Fibroblast of the aortic adventitia (primary cell): ENCODE measurements at places on chromosomes 3 and 15.
A peak's percentile ranks its signal among the peaks of the same experiment; 100 is the strongest.

GRCh38 chr3:23723930-23724329 lies 81.8 kb upstream of the UBE2E1 start:
- no peak for DNase-seq

GRCh38 chr3:193016437-193016901 lies 98.8 kb upstream of the MB21D2 start:
- peak; percentile 28 for DNase-seq

- DNase-seq = no peak
Observed at GRCh38 chr3:102802819-102803420, 368.1 kb downstream of the ZPLD1 start.

- DNase-seq = no peak
Observed at GRCh38 chr3:55742022-55742831, 255.1 kb upstream of the WNT5A start.

DNA sequence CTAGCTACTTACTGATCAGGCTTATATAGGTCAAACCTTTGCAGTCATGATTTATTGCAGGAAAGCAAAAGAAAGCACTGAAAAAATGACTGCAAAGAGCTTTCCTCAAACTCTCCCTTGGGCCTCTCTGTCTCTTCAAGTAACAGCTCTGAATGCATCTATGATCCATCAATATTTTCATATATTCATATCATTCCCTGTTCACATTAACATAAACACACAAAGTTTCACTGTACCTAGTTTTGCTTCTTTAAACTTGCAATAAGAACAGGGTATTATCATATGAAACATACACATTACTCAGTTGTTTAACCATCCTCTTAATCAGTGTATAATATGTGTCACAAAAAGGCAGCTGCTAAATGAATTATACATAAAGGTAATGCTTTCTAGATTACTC lies 107.9 kb upstream of the ARL6 start:
- no peak for DNase-seq

GRCh38 chr3:152021951-152022461 lies 148.6 kb downstream of the SUCNR1 start:
- DNase-seq = peak; percentile 37

DNA sequence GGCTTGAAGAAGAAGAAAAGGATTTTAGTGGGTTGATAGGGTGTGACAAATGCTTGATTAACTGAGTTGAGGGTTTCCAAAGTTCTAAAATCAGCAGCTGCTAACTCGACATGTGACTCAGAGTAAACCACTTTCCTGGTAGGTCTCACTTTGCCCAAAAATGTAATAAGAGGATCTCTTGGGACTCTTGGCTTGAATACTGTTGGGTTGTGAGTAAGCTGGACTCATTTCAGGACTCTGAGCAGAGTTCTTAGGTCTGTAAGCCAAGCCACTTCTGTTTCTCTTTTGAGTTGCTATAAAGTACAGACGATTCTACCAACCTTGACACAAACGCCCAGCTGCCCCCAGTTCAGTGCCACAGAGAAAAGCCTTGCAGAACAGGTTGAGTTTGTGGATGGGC lies 241.1 kb downstream of the ZNF621 start:
- peak; percentile 69 for DNase-seq

GRCh38 chr3:126501054-126501453 lies 16.5 kb downstream of the UROC1 start:
- no peak for DNase-seq

GRCh38 chr3:75951941-75952340 lies 166.6 kb upstream of the ZNF717 start:
- no peak for DNase-seq

- no peak for DNase-seq
Observed at GRCh38 chr3:68306571-68306970, 625.8 kb downstream of the TAFA4 start.

DNA sequence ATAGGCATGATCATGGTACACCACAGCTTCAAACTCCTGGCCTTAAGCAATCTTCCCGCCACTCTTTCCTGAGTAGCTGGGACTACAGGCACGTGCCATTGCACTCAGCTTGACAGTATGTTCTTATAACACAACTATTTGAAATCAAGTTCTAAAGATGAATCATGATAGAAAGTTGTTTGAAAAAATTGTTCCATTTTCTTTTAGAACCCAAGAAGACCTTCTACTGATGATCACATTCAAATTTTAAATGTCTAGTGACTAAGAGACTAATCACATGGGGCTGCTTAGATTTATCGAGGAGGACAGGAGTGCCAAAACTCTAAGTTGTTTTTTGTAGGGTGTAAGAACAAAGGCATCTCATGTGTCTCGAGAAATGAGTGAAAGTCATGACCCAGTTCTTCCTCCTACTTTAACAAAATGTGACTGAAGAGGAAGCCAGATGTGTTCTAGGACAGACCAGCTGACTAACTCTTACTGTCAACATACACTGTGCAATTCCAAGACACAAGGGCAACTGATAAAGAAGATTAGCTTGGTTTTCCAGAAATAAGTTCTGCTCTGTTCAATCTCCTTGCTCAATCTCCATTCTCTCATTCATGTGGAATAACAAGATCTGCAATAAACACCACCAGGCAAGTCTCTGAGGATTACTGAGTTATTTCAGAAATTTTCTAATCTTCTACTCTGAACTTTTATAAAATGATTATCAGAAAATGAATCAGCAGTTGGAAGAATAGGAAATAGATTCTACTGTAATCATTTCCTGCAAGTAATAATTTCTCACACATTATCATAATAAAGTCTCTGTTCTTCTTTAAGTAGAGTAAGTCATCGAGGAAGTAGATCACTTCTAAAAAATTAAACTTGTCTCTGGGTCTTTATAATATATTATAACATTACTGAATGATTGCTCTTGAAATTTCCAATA lies 122.6 kb upstream of the CCNL1 start:
- peak; percentile 100 for DNase-seq

DNA sequence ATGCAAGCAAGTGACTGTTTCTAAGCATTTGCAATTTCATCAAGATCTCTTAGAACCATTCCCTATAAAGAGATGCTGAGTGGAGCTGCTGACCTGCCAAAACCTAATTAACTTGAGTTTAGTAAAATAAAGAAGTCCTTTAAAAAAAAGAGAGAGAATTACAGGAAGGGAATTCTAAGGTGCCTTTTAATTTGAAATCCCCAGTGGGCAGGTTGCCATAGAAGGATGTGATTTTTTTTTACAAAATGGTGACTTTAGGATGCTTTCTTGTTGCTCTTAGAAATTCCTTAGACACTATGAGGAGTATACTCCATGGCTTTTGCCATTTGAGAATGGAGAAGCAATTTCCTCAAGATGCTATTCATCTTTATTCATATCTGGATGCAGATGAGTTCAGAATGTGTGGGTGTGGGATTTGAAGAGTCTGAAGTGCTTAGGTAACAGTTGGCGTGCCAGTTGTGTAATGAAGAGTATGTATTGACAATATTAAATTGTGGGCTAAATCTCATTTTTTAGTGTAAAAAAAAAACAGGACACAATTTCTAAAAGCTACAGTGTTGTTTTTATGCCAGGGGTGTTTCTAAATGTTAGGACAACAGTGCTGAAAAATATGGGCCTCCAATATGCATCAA lies 13.6 kb downstream of the LRRC3B start:
- DNase-seq = no peak

DNA sequence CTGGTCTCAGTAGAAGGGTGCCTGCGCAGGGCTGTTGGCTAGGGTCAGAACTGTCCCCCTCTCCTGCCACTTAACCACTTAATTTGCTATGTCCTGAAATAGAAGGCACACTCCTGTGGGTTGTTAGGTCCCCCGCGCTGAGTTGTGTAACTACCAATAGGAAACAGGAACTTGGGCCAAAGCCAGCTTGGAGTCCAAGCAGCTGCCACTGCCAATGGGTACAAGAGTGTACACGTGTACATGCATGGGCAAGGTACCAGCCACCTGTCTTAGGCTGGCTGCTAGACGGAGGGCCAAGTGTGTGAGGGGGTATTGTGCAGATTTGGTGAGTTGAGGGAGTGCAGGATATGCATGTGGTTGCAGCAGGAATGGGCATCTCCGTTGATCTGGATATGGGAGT lies 29.7 kb upstream of the POLG start:
- no peak for DNase-seq

DNA sequence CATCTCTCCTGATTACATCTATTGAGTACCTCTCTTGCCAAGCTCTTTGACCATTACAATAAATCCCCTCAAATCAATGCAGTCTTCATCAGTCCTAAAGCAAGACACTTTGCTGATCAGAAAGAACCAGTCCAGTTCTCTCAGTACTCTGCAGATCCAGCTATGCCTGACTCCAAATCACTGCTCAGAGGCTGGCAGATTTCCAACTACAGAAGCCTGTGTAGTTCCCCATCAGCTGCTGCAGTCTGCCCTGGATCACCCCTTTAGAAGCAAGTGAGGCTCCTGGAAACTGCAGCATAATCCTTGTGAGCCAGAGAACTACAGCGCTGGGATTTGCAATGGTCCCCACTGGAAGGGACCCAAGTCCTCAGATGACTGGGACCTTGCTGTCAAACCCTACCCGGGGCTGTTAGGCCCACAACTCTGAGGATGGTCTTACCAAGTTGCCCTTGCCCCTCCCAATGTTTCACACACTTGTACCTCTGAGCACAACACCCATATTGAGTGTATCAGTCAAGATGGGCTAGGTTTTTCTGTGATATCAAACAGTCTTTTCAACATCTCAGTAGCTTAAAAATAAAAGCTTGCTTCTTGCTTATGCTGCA lies 81.9 kb upstream of the TOPAZ1 start:
- DNase-seq = no peak

GRCh38 chr15:82810061-82810889 lies 847 bp downstream of the WHAMM start:
- DNase-seq = peak; percentile 66
